ENCODE measurements at places on chromosomes 5 and 9.

GRCh38 chr9:136260936-136261472 lies 15.4 kb upstream of the QSOX2 start:
- no peak for DNase-seq

DNA sequence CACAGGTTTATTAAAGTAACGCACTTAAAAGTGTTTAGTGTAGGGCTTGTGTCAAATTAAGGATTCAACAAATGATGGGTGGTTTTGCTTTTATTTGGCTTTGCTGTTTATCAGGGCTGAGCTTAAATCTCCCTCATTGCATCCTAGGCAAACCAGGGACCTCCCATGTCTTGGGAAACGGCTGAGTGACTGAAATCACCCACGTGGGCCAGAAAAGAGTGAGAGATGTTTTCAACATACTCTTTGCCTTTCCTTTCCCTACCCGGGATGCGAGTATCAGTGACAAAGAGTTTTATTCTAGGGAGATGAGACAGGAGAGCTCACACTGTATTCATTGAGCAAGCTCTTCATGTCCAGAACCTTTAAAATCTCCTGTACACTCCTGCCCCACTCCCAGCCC lies 23.3 kb downstream of the KCNMB1 start:
- DNase-seq = no peak

DNA sequence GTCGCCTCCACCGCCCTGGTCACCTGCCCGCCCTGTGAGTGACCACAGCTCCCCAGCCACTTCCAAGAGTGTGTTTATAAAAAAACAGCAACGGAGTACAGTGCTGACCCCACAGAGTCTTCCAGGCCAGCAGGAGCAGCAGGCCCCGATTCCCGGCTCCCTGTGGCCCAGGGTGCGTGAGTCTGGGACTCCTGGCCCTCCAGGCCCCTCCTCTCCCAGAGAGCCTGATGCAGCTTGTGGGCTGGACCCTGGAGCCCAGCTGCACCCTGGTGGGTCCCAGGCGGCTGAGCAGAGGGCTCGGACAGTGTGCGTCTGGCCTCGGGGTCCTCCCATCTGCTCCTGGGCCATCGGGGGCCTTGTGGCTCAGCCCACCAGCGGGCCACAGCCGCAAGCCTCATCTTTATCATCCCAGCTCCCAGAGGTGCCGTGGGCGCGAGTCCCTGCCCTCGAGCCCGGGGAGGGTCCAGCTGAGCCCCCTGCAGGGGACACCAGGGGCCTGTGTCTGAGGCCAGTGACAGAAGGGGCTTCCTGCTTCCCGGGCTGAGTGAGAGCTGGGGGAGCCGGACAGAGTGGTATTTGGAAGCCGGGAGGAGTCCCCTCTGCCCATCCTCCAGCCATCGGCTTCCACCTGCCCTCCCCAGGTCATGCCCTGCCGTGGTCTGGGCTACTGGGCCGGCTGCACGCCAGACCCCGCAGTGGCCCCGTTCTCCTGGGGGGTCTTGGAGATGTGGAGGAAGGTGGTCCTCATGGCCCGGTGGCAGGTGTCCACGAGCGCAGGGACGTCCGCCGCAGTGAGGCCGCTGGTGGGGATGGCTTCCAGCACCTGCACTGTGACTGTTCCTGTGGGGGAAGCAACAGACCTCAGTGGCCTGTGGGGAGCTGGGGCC lies 10.6 kb downstream of the EGFL7 start:
- DNase-seq = no peak

DNA sequence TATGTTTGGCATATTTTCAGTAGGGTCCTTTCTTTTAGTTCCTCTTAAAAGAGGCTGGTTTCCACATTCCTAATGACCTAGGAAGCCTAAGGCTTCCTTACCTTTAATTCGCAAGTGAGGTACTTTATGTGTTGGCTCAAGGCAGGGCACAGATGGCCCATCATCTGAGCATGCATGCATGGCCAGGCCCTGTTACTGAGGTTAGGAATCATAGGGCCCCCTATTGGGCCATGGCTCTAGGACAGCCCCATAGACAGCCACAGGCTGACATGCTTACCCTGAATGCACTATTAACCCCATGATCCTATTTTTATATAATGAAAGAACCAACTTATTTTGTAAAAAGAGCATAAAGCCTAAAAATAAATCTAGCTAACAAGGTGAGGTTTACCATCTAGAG lies 271.4 kb downstream of the ELAVL2 start:
- no peak for DNase-seq

DNA sequence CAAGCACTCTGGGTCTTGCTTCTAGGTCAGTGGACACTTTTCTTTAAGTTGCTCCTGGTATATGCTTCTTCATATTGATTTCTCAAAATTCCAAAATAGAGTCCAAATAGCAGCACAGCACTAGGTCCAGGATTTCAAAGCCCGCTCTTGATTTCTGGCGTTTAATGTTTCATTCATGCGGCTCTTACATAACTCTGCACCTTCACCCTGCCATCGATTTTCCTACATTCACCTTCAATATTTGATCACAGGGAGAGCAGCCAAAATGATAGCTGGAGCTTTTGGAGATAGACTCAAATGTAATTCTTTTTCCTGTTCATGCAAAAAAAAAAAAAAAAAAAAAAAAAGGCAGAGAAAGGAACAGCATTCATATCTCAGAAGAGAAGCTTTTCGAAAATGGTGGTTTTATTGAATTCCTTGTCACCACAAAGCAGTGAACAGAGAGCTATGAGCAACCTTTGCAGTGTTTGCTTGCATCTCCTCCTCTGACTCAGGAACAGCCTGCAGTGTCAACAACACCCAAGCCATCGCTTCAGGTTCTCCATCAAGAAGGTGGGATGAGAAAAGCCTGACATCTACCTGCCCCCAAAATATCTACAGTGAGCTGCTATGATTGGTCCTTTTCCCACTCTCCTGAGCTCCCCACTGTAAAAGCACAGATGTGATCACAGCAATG lies 97.8 kb downstream of the MED10 start:
- no peak for DNase-seq

DNA sequence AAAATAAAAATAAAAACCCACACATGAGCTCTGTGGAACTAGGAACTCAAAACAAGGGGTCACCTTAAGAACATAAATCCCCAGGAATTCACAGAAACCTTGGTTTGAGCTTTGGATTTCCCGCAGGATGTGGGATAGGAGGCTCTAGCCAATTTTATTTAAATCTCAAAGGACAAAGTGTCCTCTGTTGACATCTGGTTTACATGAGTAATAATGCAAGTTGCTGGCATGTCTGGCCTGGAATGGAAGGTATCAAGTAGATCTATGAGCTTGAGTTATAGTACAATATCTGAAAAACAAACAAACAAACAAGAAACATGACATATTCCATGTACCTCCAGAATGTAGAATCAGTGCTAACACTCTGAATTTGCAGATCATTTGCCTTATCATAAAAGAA lies 94.2 kb upstream of the SLIT3 start:
- no peak for DNase-seq

DNA sequence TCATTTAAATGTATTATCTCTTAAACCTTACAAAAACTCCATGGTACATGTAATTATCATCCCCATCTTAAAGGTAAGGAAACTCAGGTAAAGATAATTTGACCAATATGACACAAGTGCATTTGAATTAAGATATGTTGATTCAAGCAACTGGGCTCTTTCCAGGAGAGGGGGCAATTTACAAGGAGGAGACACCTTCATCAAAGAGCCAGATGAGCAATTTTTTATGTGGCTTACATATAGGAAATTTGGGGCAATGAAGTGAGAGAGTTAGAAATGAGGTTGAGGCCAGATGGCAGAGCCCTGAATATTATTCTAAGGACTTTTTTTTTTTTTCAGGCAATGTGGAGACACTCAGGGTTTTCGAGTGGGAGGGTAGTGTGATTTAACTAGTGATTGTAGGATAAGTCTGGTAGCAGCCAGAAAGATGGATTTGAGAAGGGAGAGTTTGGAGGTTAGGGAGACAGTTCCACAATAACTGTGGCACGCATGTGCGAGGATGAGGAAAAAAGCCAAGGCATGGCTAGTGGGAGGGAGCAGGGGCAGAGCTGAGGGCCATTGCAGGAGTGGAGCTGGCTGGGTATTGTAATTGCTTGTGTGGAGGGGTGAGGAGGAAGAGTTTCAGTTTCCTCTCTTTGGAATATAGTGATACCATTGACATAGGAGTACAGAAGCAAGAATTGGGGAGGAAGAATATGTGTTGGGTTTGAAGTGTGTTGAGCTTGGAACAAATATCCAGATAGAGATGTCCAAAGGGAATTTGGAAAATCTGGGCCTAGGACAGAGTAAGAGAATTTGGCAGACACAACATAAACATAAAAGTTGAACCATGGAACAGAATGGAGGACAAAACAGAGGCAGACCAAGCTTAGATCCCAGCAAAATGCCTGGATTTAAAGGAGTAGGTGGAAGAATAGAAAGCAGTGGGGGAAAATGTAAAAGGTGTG lies 72.0 kb downstream of the ACTBL2 start:
- DNase-seq = no peak

DNA sequence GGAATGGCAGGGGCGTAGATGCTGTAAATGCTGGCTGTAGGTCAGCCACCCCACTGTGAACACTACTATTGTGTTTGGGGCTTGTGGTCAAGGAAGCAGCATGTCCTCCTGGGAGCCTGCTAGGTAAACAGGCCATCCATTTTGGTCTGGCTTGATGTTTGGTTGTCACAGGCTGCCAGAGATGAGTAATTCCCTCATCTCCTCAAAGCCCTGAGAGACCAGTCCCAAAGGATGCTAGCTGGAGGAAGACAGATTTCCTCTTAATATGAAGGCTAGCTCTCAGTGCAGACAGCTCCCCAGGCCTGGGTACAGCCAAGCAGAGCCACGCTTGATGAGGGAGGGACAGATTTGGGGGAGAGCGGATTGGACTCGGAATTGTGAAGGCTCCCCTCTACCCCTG lies 72.5 kb upstream of the MAP1B start:
- DNase-seq = no peak

DNA sequence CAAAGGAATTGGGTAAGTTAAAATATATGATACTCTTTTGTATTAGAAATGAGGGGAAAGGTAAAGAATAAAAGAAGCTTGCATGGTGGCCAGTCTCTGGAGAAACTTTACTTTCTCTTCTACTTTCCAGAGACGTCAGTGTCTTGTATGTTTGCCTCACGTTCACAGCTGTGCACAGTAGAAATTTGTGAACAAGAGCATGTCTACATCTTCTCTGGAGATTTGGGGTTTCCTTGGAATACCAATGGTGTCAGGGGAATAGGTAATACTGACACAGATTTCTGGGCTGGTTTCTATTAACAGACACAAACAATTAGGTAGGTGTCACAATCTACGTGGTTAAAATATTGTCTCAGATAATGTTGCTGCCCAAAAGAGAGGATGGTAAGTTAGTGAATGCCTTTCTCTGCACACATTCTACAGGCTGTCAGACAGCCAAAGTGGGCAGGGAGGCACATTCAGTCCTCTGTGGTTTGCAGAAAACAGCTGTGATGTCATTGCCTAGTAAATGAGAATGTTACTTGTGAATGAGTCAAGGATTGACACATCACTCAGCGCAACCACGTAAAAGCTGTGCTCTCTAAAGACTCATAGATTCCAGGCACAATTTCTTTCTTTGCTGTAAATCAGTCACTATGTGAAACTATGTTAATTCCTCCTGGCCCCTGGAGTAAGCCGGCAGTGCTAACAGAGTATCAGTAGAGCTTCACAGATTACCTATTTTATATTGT lies 397.1 kb downstream of the MAN2A1 start:
- no peak for DNase-seq

- no peak for DNase-seq
These were observed 177.0 kb upstream of the SH3GL2 start for GRCh38 chr9:17401858-17402257.

DNA sequence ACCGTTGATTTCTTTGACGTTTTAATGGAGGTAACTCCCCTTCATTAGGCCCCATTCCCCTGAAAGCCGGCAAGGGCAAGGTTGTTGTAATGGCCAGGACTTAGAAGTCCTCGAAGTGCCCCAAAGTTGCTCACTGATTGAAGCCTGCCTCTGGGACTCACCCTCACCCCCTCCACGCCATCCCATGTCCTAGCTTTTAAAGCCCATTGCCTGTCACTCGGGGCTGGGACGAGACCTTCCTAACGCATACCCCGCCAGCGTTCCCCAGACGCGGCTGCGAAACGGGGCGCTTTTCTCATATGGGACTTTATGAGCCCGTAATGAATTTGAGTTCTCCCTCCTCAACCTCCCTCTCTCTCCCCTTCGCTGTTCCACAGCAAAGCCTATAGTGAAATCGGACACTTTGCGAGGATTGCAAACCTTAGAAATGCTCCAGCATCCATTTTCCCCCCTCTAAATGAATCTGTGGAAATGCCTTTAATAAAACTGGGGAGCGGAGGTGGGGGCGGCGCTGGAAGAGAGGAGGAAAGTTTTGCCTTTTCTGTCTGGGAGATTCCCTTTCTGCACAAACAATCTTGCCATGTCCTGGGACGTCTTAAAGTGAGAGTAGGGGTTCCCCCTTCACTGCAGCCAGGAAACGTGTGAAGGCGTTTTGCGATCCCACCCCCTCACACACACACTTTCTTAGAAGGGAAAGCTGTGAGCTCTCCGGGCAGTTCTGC lies 1.5 kb downstream of the PAPPA start:
- DNase-seq = no peak
